ENCODE measurements at places on chromosomes 7 and 10.
A peak's percentile ranks its signal among the peaks of the same experiment; 100 is the strongest.

- DNase-seq, result no peak
Measured at GRCh38 chr7:71544816-71545215, 412.9 kb downstream of the GALNT17 start.

- no peak for DNase-seq
Measured at GRCh38 chr10:132482090-132482800, 55.3 kb upstream of the INPP5A start.

DNA sequence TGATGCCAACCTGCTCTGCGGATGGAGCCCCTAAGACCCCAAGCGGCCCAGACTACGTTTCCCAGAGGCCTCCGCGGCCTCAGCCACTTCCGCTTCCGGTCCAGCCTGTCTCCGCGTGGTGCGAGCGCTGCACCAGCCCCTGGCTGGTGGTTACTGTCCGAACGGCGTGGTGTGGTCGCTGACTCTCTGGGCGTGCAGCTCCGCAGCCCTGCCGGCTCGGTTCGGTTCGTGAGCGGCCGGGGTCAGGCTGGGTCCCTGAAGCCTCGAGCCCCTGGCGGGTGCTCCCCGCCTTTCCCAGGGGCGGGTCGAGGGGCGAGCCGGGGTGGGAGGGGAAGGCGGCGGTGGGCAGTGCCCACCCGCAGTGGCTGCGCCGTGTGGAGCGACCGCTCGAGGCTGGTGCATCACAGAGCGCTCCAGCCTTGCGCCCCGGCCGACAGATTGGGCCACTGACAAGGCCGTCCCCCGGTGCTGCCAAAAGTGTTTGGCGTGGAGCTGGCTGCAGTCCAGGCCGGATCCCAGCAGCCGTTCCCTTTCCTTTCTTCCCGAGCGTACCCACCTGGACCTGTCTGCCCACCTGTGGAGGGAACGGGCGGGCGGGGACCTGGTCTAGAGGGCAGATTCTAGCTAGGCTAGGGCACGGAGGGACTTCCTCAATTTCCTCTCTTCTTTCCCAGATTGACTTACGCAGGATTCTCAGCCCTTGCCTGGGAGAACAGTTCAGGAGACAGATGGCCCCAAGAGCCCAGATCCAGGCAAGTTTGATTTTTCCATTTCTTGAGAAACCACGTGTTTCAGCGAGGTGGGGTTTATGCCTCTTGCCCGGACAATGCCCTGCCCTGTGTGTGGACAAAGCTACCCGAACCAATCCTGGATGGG lies at the start of gene ZNF485:
ZNF485 (plus strand) TSS at position 116 of the 876 bp plus-strand sequence; CDS start at position 729, 613 bp downstream.
- DNase-seq, result peak; percentile 47

GRCh38 chr10:132563485-132564248 lies 26.1 kb downstream of the INPP5A start:
- DNase-seq, result no peak

- peak; percentile 87 for DNase-seq
Measured at GRCh38 chr10:125982260-125982948, 86.0 kb downstream of the FANK1 start.

DNA sequence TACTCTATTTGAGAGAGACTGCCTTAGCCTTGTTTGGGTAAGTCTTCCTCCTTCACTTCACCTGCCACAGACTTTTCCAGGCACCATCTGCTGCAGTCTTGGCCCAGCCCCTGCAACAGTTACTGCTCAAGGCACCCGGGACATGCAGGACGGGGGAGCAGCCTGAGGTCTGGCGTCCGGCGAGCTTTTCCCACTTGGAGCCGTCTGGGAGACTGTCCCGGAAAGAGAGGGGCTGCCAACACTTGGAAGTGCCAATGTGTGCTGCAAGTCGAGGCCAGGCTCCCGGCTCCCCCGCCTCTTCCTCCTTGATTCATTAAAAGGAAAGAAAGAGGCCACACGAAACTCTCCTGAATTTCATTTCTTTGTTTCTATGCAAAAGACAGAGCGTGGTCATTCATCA lies 13.7 kb downstream of the HTRA1 start:
- no peak for DNase-seq

- peak; percentile 79 for DNase-seq
Measured at GRCh38 chr7:128862571-128863432, at the start of gene ATP6V1F. TSS of gene ATP6V1F (plus strand) at chr7:128862856. CDS start at chr7:128862905, 49 bp downstream.

- no peak for DNase-seq
Measured at GRCh38 chr7:34138483-34138882, 233.1 kb downstream of the BMPER start.

DNA sequence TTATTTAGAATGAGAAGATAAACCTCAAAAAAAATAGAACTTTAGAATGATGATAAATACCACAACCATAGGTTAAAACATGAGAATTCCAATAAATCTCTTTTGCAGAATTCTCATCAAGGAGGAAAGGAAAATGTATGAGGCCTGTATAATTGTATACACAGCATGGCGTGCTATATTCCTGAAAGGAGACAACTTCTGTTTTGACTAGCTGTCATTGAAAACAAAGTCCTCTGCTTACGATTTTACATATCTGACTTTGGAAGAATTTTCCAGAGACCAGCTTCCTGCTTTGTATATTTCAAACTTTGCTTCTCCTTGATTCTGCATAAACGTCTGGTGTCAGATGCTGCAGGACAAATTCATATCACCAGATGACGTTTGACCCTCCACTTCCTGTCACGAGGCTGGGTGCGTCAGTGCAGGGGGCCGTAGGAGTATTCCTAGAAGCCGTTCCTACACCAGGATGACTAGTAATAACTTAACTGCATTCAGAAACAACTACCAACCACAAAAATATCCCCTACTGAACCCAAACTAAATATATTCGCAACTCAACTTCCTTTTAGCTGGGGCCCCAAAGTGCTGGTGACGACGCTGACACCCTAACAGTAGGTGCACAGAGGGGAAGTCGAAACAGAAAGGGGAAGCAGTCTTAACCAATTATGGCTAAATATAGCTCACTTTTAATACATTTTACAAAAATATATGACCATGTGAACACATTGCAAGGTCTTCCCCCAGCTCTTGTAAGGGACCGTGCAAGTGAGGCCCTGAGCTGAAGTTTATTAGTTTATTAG lies 178.6 kb upstream of the INHBA start:
- no peak for DNase-seq

- DNase-seq, result no peak
Measured at GRCh38 chr7:96772139-96772694, 62.6 kb upstream of the SEM1 start.

DNA sequence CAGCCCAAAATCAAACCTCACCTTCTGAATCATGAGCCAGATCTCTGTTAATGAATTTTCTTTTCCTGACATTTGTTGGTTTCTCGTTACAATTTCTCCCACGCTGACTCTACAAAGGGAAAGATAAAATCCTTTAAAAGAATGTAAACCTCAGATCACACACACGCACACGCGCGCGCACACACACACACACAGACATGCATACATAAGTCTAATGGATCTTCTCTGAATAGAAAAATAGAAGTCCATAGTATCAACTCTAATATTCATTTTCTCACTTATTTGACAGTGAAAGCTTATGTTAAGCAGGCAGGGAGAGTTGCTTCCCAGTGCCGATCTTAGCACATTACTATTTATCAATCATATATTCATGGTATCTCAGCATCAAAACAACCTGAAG lies 1.4 kb downstream of the ETV1 start:
- no peak for DNase-seq

GRCh38 chr10:118805146-118805545 lies 50.4 kb upstream of the CACUL1 start:
- DNase-seq, result no peak

DNA sequence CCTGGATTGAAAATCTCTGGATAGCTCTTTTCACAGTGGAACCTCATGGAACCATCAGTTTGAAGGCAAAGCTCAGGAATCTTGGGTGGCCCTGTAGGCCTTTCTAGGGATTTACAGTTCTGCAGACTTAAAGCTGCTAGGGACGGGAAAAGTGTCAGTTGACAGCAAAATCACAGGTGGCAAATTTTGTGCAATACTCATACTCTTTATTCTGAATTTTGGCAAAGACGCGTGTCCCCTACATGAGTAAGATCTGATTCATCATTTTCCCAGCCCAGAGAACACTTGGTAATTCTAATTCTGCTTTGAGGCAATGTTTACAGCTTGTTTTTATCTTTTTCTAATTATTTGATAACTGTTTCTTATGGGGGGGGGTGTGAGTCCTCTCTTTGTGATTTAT lies 3.6 kb downstream of the LRRC17 start:
- DNase-seq, result no peak

DNA sequence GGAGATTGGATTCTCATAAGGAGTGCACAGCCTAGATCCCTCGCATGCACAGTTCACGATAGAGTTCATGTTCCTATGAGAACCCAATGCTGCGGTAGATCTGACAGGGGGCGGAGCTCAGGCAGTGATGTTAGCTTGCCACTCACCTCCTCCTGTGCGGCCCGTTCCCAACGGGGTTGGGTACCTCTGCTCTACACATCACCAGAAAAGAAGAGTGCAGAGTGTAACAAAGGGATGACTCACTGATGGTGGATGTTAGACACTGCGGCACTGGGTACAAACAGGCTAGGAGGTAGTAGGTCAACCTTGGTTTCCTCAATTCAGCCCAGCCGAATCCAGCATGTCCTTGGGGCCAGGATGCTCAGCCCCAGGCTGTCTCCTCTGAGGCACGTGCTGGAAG lies 66.8 kb upstream of the CHST15 start:
- no peak for DNase-seq

DNA sequence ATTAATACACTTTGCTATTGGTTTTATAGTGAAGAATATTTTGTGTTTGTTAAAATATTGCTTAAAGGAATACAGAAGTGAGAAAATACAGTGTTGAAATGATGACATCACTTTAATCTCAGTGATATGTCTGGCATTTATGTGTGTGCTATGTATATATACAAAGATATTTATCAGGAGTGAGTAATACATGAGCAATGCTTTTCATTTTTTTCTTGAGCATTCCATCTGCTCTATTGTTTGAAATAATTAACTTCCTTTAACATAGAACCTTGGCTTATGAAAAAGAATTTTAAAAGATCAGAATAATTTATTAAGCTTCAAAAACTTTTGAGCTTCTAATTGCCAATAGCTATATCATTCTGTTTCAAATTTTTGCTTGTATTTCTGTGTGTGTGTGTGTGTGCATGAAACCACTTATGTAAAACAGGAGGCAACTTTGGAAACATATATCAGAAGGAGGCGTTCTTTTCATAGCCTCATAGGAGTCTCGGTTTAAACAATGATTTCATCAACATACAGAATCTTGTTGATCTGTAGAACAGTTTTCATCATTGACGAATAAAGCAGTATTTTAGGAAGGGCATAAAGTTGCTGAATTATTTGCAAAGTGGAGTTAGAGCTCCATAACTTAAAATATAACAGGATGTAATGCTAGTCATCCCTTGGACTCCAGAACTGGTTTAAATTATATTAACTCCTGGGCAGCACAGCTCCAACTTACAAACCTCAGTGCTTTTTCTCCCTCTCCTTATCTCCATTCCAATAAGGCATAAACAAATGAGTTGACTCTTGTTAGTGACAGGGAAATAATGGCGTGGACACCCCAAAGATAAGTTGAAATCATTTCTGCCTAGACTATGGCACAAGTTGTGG lies 228.4 kb upstream of the DGKB start:
- no peak for DNase-seq

DNA sequence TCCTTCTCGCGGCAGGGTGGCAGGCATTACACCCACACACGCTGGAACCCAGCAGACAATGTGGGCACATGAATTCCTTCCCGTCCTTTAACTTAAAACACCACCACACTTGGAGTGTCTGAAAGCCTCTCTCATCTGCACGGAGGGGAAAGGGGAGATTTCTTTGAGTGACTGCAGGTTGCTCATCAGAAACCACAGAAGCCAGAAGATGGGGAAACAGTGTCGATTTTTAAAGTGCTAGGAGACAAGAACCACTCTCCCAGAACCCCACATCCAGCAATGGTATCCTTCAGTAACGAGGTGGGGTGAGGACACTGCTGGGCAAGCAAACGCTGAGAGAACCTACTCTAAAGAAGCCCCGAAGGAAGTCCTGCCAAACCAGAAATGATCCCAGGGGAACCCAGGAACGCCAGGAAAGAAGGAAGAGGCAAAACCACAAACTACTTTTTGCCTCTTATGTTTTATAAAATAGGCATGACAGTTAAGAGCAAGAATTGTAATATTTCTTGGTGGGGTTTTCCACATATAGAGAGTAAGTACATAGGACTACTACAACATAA lies 254.3 kb downstream of the ELFN1 start:
- DNase-seq, result no peak

DNA sequence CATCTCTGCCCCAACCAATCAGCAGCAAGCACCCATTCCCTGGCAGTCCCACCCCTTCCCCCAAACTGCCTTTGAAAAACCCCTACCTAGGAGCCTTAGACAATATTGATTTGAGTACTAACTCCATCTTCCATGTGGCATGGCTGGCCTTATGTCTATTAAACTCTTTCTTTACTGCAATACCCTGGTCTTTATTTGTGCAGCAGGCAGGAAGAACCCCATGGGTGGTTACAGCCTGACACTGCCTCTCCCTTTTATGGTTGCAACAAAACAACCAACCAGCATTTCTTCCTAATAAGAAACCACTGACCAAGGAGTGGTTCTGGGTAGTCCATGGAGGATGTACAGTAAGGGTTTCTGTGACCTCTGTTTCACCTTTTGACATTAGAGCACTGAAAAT lies 418.1 kb downstream of the THSD7A start:
- DNase-seq, result no peak
